ENCODE measurements at places on chromosomes 5 and 9. TPM values are rescaled to one million over a fixed set of nuclear protein-coding genes. Genes with fewer than 3 reads are reported as not detected.

PLAC8L1 gene
- total RNA-seq: not detected

GOLPH3 gene
- 77.4 TPM for total RNA-seq

GPRIN1 gene
- 2.2 TPM for total RNA-seq

KLF4 gene
- total RNA-seq: 11.4 TPM

PCDHGB1 gene
- total RNA-seq: 1.6 TPM

FGF1 gene
- total RNA-seq: 0.20 TPM

INSL6 gene
- total RNA-seq: not detected

RMND5B gene
- total RNA-seq: 11.9 TPM

GHR gene
- 5.2 TPM for total RNA-seq

CBY3 gene
- total RNA-seq: not detected

LCNL1 gene
- not detected for total RNA-seq

MEGF10 gene
- 0.05 TPM for total RNA-seq

GRM6 gene
- total RNA-seq: not detected

SHOC1 gene
- not detected for total RNA-seq

CYLC2 gene
- total RNA-seq: not detected

ANKRD18B gene
- not detected for total RNA-seq

LHX3 gene
- total RNA-seq: not detected
